ENCODE measurements at places on chromosomes 6 and 20. TPM values are rescaled to one million over a fixed set of nuclear protein-coding genes. Genes with fewer than 3 reads are reported as not detected.

GRCh38 chr6:16165641-16166040 lies 36.8 kb downstream of the MYLIP start:
- DNase-seq: no peak

DNA sequence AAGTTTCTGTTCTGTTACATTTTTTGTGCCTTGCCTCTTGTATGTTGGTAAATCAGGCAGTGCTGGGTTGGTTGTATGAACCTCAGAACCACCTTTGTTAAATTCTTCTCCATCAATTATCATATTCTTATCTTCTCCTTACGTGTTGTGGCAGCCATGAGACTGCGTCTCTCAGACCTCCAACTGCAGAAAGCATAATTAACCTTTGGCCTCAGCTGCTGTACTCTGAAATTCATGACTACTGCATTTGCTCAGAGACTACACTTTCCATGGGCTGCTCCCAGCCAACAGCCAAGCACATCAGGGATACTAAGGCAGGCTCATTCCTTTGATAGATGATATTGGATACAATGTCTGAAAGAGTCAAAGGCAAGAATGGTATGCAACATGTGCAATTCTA lies 15.1 kb upstream of the SNX3 start:
- no peak for DNase-seq

GRCh38 chr20:19129306-19129705 lies 83.1 kb upstream of the SLC24A3 start:
- DNase-seq: no peak

GRCh38 chr6:156273065-156273711 lies 504.0 kb upstream of the ARID1B start:
- no peak for DNase-seq

DNA sequence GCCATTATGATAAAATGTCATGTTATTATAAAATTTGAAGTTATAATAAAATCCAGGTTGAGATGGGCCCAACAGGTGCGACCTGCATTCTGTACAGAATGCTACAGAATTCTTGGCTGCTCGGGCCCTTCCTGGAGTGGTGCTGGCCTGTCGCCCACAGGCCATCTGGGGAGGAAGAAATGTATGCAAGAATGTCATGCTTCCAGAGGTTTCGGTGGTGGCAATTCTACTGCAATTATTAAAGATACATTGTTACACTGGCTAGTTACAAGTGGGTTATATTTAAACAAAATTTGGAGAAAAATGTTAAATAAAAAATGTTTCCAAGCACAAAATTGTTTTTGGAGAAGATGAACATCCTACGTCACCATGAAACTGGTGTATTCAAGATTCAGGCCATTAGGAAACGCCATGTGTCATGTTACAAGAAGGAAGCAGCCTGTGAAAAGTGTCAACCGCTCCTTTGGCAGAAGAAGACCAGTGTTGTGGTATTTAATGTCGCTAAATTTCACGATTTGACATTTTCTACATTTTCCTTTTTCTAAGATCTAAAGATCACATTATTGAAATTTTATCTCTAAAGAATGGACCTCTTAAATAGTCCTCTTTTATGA lies 7.1 kb downstream of the RAMACL start:
- DNase-seq: no peak

GRCh38 chr6:99092461-99092860 lies 144.7 kb upstream of the FBXL4 start:
- no peak for DNase-seq

DNA sequence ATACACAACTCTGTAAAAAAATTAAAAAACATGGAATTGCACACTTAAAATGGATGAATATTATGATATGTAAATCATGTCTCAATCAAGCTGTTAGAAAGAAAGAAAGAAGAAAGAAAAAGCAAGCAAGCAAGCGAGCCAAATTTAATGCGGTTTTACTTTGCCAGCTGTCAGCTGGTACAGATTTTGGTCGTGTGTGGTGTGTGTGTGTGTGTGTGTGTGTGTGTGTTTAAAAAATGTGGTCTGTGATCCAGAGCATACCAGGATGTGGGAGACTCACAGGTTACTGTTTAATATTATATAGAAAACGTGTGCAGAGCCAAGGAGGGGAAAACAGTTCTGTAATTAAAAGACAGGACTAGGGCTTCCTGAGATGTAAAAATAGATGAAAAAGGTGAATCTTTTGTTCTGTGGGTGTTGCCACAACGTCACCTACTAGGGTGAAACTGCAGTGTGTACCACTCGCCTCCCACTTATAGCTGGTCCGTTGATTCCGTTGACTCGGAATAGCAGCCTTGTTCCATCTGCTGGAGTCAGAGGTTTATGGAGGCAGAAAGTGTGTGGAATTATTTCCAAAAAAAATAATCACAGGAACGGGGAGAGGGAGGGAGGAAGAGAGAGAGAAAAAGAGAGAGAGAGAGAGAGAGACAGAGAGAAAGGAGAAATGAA lies 197.7 kb downstream of the BCAS1 start:
- peak; percentile 86 for DNase-seq

- DNase-seq: no peak
Measured at GRCh38 chr6:93124006-93124632, 295.2 kb downstream of the EPHA7 start.

DNA sequence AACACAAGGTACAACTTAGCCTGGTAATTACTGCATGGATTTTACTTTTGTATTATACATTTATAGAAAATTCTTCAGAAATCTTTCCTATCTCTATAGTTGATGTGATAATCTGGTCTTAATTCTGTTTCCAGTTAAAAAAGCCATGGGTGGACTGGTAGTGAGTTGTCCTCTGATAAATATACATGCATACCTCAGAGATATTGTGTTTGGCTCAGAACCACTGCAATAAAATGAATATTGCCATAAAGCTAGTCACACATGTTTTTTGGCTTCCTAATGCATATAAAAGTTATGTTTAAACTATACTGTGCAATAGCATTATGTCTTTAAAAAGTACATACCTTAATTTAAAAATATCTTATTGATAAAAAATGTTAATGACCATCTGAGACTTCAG lies 708.6 kb upstream of the MARCKS start:
- no peak for DNase-seq

DNA sequence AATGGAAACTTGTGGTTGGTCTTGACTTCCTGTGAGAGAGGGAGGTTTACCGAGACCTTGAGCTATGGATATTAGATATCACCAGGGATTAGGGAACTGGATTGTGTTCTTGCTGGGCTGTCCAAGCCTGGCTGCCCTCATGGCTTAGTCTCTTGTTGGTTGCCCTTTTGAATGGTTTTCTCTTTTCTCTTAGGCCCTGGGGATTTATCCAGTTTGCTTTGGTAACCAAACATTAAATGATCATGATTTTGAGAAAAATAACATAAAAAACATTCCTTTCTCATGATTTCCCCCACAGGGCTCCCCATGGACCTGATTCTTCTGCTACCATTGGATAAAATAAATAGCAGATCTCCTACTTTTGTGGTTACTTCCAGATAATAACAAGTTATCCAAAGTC lies 306.4 kb upstream of the RNF217 start:
- no peak for DNase-seq

DNA sequence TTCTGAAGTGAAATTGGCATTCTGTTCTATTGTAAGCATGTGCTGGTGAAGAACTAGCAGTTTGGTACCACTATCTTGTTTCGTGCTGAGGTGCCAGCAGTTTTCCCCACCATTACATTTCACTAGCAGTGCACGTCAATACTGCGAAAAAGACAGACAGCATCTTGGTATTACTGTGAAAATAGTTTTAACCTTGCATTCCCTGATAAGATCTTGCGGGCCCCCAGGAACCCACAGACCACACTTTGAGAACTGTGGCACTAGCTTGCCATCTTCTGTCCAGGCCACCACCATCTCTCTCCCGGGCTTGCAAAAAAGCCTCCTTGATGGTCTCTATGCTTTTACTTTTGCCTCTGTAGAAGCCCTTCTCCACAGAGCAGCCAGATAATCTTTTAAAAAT lies 185.7 kb downstream of the BACH2 start:
- DNase-seq: peak; percentile 84

DNA sequence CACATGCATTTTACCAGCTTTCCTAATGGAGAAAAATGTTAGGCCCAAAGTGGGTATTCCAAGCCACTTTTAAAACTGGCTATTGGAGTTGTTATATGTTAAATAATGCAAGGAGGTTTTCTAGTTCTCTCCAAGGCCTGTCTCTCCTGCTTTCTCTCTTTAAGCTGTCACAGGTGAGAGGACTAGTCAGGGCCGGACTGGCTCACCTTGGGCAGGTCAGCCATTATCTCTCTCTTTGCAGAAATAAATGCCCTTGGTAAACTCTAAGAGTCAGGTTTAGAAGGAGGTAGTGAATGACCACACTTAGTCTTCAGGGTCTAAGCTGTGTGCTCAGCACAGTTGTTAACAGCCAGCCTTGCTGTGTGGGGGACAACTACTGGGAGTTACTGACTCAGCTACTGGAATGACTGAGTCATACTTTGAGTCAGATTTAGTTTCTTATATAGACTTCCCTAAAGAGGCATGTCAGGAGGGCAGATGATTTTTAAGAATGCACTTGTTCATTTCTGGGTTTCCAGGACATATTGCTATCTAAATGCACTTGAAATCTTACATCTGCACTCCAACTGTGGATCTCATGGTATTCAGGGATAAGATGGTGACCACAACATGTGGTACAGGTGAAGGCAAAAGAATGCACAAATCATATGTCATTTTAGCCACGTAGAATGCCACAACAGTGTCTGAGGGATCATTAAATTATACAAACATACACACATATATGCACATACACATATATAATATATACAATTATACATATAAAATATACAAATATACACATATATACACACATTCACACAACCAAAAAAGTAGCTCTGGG lies 719.4 kb downstream of the EPM2A start:
- DNase-seq: no peak

DNA sequence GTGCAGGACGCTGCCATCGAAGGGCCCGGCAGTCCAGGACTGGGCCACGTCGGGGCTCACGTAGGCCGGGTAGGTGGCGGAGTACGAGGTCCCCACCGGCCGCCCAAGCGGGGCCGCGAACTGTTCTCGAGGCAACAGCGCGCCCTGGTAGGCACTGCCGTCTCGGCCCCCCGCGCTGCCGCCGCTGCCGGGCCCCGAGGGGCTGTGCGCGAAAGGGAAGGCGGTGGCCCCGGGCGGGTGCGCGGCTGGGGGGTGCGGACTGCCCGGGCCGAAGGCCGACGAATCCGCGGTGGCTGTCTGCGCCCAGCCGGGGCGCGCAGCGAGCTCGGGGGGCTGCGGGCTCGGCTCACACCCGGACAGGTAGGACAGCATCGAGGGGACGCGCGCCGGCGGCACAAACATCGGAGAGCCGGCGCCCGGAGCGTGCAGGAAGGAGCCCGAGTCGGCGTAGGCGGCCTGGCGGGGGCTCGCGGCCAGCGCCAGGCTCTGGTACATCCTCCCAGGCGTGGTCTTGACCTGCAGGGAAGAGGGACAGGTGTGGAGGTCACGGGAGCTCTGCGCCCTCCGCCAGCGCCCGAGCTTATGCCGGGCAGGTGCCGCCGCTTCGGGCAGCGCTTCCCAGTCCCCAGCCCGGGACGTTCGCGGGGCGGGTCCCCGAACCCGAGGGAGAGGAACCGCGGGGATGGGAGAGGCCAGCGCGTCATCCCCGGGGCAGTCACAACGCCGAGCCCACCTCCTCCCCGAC lies 596 bp downstream of the GATA5 start:
- no peak for DNase-seq

DNA sequence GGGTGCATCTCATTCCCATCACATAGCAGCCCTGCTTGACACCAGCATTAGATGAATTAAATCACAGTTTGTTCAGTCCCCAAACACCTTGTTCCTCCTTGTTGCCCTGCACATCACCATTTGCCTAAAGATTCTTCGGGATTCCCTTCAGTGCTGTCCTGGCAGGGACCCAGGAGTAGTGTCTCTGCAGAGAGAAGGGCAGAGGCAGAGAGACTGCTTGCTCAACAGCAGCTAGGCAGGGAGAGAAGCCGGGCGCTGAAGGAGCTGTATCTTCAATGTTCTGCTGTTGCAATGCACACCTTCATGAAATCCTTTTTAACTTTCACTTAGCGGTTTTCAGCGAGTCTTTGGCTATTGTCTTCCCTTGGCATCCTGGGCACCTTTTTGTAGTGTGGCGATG lies 362.9 kb downstream of the FARS2 start:
- DNase-seq: no peak

DNA sequence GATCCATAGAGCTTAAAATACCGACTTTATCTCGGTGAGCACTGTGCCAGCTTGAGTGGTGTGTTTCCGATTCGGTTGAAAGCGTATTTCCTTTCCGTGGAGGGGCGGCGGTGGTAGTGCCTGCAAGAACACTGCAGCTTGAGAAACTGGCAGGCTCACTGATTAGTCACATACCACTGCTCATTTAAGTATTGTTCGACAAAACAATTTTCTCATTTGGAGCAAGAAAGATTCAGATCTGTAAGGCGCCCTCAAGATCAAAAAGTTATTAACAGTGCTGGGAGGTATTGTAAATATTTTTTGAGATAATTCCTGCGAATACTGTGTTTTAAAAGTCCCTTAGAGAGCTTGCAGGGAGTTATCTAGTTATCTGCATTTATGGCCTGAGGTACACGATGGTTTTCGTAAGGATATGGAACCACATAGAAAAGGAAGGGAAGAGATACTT lies 1.3 kb downstream of the MAPK14 start:
- DNase-seq: peak; percentile 78

DNA sequence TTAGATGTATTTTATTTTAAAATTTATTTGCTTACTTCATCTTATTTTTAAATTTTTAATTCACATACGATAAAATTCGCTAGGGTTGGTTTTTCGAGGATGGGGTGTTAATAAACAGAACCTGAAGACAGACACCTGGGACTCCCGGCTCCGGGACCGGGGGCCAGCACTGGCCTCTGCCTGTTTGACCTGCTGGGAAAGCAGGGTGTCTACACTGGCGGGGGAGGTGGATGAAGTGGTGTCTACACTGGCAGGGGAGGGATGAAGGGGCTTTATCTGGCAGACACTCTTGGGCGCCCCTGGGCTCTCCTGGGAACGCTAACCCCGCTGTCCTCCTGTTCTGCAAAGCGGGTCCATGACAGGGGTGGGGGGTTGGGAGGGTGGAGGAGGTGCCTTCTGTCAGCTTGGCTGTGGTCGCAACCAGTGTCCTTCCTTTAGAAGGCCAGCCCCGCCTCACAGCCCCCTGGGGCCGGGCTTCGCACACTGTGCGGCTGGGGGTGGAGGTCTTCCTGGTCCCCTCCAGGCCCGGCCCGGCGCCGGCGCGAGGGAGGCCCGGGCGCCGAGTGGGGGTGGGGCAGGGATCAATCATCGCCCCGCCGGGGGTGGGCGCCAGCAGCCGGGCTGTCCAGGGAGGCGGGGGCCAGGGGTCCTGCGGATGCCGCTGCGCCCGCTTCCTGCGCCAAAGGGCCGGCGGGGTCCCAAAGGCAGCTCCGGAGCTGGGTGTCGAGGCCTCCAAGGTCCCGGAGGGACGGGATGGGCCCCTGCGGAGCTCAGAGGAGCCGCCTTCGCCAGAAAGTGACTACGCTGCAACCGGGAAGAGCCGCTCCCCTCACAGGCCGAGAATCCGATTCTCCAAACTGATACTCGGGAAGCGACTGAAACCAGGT lies 1.8 kb downstream of the GATA5 start:
- no peak for DNase-seq

Gene TCF21
- not detected for total RNA-seq

Gene NRSN1
- not detected for total RNA-seq

Gene MYL9
- total RNA-seq: not detected

Gene KIFC1
- 1.6 TPM for total RNA-seq

Gene PARD6B
- total RNA-seq: 5.6 TPM

Gene TFAP2D
- total RNA-seq: not detected

Gene WFDC5
- total RNA-seq: not detected

Gene NOL4L
- 39.7 TPM for total RNA-seq
